Left colon (tissue), 2 donors: ENCODE measurements at places on chromosomes 7 and 10. TPM values are rescaled to one million over a fixed set of nuclear protein-coding genes. Genes with fewer than 3 reads are reported as not detected.

GRCh38 chr7:34025600-34025999 lies 120.3 kb downstream of the BMPER start:
- no peak for DNase-seq

DNA sequence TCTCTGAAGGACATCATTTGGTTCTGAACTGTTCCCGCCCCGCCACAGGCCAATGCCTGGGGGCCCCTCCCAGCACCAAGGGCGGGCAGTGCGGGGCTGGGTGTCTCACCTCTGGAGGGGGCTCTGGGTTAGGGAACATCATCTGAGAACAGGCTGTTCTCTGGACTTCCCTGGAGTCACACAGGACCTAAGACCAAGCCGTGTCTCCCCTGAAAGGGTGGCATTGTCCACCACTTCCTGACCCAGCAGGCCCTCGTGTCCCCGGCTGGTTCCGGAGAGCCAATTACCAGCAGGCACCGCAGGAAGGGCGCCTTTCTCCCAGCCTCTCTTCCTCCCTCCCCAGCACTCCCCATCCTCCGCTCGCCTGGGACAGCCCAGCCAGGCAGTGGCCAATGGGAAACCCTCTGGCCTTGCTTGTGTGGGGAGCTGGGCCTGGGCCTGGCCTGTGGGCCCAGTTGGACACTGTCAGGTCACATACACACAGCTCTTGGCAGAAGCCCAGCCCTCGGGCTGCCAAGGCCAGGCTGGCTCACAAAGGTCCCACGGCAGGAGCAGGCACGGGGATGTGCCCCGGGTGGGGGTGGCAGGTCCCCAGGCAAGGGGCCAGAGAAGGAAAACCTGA lies 119.5 kb downstream of the SPDYE5 start:
- DNase-seq = no peak

DNA sequence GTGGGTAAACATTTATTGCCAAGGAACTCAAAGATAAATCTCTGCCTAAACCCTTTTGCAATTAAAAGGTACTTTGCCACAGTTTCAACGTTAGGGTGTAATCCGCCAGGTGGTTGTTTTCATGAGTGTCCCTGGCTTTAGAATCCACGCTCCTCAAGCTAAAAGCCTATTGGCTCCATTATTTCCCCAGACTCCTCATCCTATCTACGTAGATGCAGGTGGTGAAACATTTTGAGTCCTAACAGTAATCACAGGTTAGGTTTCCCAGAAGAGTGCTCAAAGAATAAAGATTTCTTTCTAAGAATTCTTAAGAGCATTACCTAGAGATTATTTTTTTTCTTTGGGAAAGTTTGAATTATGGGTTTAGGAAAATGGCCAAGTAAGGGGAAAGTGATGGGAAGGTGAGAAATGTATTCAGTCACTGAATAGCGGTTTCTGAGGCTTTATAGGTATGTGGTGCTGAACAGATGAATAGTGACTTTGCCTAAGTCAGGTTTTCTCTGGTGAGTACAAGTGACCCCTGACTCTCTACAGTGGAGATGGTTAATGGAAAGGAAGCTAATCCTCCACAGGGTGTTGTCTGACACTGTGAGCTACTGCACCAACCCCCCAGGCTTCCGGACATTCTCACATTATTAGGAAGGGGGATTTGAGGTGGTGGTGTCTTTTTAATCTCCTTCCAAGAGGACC lies 60.2 kb downstream of the NRP1 start:
- no peak for DNase-seq

GRCh38 chr10:71325267-71325666 lies 6.2 kb downstream of the SLC29A3 start:
- no peak for DNase-seq

DNA sequence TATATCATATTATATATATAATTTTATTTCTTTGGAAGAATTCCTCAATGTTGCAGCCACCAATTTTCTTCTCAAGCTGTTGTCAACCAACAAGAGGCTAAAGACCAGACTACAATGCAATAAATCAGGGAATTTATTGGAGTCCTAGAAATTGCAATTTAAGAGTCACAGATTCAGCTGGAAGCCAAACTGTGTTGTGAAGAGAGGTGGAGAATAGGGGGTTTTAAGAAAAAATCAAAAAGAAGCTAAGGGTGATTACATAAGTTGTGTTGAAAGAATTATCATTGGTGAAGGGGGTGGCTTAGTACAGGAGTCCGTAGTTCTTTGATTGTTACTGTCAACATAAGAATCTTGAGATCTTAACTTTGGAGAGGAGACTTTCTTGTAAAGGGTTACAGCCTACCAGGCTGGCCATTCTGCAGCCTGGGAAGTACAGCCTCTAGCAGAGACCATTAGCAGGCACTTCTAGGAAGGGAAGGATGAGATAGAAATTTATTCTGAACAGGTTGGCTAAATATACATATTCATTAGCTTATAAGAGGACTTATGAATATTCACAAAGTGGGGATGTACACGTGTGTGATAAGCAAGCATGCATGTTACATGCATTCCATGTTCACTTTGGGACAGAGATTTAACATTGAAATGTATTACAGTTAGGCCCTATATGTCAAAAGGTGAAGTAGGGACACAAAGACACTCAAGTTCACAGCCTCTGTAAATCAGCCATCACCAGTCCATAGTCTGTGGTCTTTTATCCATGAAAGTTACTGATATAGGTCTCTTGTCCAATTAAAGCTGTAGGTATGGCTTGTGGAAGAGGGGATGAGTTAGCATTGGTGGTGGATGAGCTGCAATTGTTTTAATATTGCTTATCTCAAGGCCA lies 8.3 kb upstream of the TMEM168 start:
- DNase-seq = no peak

GRCh38 chr7:157688533-157689268 lies 351.9 kb downstream of the DNAJB6 start:
- no peak for DNase-seq

Gene PPP3CB
- total RNA-seq = 28.8 TPM
